ENCODE measurements at places on chromosomes 4 and X.

DNA sequence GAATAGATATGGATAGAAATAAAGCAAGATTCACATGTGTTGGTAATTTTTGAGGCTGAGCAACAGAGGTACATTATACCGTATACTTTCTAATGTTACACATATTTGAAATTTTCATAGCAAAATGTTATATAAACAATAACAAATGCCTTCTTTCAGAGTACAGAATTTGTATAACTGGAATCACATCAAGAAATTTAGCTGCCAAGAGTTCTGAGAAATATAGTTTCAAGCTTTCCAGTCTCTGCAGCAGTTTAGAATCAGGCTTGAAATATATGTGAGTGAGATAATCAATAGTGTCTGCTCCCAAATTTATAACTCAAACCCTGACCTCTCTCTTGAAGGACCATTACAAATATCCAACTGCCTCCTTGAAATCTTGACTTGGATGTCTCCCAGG is 23.8 kb downstream of the FAM184B start:
- no peak for DNase-seq

DNA sequence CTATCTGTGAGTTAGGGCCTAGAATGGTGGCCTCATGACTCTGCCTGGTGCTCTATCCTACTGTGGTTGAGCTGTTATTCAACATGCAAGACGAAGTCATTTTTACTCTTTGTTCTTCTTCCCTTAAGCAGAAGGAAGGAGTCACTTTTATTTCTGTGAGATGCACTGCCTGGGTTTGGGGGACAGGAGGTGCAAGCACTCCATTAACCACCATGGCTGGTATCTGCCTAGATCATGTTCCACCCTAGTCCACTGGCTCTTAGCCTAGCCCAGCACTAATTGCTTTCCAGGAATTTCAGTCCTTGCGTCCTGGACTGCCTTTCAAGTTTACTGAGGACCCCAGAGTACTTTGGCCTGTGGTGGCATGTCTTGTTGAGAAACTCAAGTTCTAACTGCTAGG is 1182.7 kb downstream of the FSTL5 start:
- no peak for DNase-seq

DNA sequence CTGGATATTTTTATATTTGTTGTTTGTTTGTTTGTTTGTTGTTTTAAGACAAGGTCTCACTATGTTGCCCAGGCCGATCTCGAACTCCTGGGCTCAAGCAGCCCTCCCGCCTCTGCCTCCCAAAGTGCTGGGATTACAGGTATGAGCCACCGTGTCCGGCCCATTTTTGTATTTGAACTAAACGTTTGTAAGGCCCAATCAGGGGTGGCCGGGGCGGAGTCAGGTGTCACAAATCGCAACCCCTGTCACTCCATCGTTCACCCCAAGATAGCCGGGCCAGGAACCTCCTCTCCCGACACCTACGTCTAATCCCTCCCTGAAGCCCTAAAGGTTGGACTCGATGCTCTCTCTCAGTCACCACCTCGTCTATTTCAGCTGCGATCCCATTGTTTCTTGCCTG is 722 bp upstream of the EFHC2 start:
- no peak for DNase-seq

DNA sequence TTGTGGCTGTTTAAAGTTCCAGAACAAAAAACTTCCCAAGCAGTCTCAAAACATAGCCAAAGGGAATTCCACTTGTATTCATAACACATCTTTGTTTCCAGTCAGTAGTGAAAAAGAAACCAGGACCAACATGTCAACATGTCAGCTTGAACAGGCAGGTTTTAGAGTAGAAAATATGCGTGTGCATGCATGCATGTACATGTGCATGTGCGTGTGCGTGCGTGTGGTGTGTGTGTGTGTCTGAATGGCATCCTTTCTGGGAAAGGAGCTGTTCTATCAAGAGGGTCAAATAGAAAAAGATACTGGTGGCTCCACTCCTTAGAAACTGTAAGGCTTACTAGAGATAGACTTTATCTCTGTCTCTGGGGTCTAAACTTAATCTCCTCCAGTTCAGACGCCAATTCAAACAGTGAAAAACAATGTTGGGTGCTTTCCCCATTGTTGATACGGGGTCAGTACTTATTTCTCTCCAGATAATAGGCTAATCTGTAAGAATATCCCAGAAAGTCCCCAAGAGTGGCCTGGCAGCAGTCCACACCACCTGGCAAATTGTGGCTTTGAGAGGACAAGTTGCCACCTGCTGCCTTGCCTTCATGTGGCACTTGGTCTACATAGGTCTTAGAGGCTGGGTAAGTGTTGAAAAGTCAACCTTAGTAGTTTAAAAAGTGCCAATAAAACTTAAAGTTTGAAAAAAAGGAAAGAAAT is 110.4 kb downstream of the SCD5 start:
- no peak for DNase-seq

- DNase-seq = no peak
These were observed 68.5 kb downstream of the CEP44 start for GRCh38 chr4:174352061-174352819.

DNA sequence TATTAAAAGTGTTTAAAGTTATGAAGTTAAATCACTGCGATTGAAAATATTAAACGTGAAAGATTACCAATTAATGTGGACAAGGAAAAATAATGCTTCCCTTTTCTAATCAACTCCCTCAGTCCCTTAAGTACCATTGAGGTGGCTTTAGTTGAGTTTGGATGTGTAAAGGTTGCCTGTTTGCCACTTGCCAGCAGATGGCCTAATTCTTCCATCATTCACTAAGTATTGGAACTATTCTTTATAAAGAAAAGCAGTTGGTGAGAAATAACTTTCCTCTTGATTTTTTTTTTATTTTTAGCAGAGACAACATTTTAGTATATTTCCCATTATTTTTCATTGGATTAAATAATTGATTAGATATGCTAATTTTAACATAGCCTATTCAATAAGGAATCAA is 295.9 kb upstream of the TACR3 start:
- DNase-seq = peak; percentile 0

DNA sequence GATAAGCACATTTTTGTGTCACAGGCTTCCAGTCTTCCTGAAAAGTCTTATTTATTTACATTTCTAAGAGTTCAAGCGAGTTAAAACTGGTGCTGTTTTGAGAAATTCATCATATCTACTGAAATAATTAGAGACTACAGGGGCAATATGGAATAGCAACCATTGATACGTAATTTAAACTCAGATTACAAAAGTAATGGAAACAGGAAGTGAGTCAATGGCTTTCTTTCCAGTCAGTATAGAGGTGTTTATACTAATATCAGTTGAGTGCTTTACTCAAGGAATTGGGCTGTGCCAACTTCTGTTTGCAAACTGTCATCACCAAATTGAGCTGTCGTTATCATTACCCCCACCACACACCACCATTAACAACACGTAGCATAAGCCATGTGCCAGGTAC is 222.7 kb downstream of the COL25A1 start:
- no peak for DNase-seq

- no peak for DNase-seq
These were observed 13.6 kb downstream of the GASK1B start for GRCh38 chr4:158159054-158159717.

DNA sequence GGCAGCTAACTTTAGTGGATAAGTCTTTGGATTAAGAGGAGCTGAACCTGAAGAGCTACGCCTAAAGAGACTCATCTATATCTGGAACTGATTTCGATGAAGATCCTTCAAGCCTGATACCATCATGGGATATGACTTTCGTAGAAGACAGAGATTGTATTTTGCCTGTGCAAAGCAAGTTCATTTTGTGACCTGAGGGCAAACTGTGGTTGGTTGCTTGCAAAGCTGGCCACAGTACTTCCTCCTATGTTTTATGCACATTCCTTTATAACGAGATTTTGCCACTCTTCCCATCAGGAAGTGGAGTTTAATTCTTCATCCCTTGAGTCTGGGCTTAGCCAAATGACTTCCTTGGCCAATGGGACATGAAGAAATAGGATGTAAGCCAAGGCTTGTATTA is 519.3 kb upstream of the NR3C2 start:
- no peak for DNase-seq

DNA sequence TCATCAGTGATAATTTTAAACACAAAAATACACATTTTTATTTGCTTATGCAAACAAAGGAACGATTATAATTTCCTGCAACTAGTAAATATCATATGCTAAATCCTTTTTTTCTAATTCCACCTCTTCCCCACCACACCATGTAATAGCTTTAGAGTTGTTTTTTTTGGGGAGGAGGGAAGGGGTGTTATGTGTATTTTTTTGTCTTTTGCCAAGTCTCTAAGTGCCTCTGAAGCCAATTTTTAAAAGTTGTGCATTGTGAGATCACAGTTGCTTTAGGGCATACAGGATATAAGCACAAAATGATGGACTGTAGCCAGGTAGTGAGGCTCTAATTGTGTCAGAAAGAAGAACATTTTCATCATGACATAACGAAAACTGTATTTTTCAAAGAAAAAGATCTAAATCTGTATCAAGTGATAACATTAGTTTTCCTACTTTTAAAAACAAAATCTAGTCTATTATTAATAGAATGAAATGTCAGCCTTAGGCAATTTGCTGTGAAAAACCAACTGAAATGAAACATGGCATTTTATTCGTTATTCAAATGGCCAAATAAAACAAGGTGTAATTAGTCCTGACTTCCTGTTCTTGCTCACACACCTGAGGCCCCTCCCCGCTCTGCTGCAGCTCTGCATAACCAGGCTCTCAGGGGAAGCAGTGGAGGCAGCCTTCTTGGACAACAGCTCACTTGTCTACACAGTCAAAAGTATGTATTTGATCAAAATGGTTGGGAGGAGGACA is 157.4 kb downstream of the PALLD start:
- no peak for DNase-seq

DNA sequence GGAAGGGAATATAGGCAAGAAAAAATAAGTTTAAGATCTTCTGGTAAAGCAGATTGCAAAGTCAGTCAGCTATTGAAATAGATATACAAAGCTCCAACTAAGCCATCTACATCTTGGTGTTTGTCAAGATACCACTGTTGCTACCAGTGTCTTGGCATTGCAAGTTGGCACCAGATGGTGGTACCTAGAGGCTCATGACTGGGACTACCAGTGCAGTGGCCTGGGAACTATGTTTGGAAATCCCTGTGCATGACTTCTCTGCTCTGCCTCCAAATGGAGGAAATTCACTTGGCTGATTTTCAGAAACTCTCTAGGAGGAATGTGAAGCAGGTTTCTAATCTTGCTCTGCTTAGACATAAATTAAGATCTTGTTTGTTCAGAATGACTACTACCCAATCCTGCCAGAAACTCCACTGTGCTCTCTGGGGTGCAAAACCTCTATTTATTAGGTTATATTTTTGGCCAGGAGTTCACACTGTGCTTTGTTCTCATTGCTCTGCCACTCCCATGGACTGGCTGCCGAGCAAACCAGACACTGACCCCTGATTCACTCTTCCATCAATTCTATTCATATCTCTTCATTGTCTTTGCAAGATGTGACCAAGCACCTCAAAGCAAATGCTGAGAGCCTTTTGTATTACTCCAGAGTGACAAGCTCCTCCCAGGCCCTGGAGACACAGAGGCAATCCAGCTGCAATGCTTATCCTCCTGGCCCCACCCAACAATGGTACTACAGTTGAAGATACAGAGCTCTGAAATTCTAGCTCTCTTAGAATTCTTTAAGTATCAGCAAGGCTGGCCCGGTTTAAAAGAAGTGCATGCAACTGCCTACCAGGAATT is 272.3 kb upstream of the FGF16 start:
- DNase-seq = no peak

DNA sequence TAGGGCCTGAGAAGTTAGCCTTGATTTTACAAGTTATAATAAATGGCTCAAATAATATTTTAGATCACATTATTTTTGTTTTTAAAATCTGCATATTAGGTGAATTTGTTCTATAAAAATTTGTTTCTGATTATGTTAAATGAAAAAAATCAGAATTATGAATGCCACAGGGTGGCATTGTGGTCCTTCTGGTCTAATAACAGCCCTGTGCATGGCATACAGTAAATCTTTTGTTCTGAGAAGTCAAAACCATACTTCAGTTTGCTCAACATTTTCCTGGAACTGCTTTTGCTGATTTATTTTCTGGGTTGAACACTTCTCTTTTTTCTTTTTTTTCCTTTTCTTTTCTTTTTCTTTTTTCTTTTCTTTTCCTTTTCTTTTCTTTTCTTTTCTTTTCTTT is 101.0 kb upstream of the UBQLN2 start:
- no peak for DNase-seq

GRCh38 chr4:105594099-105595010 is 41.9 kb downstream of the ARHGEF38 start:
- no peak for DNase-seq

DNA sequence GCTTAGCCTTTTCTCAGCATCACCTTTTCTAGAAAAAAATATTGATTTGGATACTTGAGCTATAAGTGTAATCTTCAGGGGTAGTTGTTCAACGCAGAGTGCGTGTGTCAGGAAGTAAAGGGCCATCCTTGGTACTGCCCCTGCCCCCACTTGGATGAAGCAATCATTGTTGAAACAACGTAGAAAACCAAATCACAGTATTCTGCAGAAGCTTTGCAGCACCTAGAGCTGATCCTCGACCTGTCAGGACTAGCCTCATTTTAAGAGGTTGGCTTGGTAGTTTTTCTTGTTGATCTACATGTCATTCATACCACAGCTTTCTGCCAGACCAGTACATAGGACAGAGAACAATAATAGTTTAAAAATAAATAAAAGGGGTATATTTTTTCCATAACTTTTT is 65.3 kb upstream of the MYOZ2 start:
- DNase-seq = no peak

DNA sequence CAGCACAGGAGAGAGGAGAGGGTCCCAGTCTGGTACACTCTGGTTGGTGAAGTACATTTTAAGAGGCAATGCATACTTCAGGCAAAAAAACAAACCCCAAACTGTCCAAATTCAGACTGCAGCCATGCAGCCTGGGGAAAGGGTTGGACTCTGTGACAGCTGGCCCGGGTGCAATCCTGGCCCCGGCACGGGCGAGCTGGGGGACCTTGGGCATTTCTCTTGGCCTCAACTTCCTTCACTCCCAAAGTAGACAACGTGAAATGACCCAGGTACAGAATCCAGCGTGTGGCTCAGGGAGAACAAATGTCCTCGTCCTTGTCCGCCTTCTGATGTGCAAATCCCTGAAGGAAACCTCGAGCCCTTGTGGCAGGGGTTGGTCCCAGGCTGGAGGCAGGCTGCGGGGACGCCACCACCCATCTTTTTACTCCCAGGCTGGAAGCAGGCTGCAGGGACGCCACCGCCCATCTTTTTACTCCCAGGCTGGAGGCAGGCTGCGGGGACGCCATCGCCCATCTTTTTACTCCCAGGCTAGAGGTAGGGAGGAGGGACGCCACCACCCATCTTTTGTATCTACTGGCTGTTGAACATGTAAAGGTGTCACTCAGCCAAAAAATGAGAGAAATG is 62.3 kb downstream of the ACOX3 start:
- DNase-seq = no peak

DNA sequence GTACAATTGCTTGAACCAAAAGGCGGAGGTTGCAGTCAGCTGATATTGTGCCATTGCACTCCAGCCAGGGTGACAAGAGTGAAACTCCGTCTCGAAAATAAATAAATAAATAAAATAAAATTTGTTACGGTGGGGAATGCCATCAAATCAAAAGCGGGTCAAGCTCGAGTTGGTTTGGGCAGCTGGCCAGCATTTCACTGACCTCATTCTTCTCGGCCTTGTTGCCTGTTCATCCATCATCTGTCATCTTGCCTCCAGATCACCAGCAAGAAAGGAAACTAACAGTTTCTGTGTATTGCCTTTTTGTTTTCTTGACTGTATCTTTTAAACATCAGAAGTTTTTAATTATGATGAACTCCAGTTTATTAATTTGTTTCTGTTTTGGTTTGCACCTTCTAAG is 31.5 kb upstream of the KLHL2 start:
- no peak for DNase-seq

GRCh38 chrX:134388161-134389109 is 71.5 kb upstream of the HPRT1 start:
- DNase-seq = no peak

GRCh38 chr4:177855507-177856197 is 413.4 kb upstream of the AGA start:
- no peak for DNase-seq
